ENCODE measurements at places on chromosomes 16 and 17.

- no peaks in the 10 kb centered on the region for H3K27me3 ChIP-seq
- no peak for ATAC-seq
- no peaks in the 10 kb centered on the region for H3K36me3 ChIP-seq
- no peak overlapping the region for H3K27ac ChIP-seq
Measured at GRCh38 chr16:78249832-78250231, 150.4 kb downstream of the WWOX start.

- H3K36me3 ChIP-seq, result no peaks in the 10 kb centered on the region
- no peaks in the 10 kb centered on the region for H3K4me1 ChIP-seq
- ATAC-seq, result no peak
- H3K4me3 ChIP-seq, result no peak overlapping the region
- H3K27ac ChIP-seq, result no peak overlapping the region
Measured at GRCh38 chr16:65106757-65107156, 15.1 kb downstream of the CDH11 start.

- no peaks in the 10 kb centered on the region for H3K27me3 ChIP-seq
- ATAC-seq, result no peak
- peaks cover 9% of the 10 kb centered on the region for H3K36me3 ChIP-seq
- H3K4me1 ChIP-seq, result peaks cover 67% of the 10 kb centered on the region
Measured at GRCh38 chr17:49738456-49739163, 25.3 kb downstream of the FAM117A start.

DNA sequence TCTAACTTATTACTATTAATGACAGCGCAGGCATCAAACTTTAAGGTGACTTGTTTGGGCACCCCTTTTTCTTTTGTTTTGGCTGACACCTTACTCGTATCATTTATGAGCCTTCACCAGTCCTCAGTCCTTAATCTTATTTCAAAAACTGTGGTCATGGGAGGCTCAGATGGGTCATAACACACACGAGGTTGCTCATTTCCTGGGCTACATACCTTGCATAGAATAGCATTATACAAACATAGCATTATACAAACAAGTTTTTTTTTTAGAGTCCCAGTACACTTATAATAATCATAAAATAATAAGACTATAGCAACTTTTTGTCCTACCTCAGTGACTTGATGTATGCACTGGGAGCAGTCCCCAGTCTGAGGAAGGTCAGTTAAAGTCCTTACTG, 11.2 kb upstream of the ACSF2 start:
- H3K27me3 ChIP-seq, result no peaks in the 10 kb centered on the region
- no peaks in the 10 kb centered on the region for H3K36me3 ChIP-seq
- no peak overlapping the region for H3K4me3 ChIP-seq
- no peak for ATAC-seq
- H3K4me1 ChIP-seq, result peaks cover 9% of the 10 kb centered on the region
- H3K27ac ChIP-seq, result no peak overlapping the region

DNA sequence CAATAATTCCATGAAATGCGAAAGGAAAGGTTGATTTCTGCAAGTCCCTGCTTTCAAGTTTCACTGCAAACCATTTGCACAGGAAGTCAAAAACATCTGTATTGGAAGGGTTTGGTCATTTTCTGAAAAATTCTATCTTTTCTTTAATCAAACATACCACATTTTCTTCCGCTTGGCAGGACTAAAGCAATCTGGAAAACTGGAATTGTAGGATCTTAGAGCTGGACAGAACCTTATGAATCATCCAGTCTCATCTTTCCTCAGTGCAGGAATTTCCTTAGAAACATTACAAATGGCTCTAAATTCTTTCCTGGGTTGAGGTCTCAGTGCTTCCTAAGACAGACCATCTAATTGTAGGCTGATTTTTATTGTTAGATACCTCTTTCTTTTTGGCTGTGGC, 111.5 kb upstream of the ELAC2 start:
- H3K27ac ChIP-seq, result no peak overlapping the region
- ATAC-seq, result no peak

- no peak overlapping the region for H3K27ac ChIP-seq
- peaks cover 6% of the 10 kb centered on the region for H3K36me3 ChIP-seq
- no peak overlapping the region for H3K4me3 ChIP-seq
- ATAC-seq, result no peak
Measured at GRCh38 chr17:66417300-66417719, 114.9 kb downstream of the PRKCA start.

- peak; percentile 28 for ATAC-seq
- H3K4me1 ChIP-seq, result peaks cover 5% of the 10 kb centered on the region
- no peaks in the 10 kb centered on the region for H3K36me3 ChIP-seq
- peak overlapping the region; percentile 92 for H3K27ac ChIP-seq
- no peaks in the 10 kb centered on the region for H3K27me3 ChIP-seq
Measured at GRCh38 chr17:42553866-42554249, 1.1 kb downstream of the HSD17B1 start.

DNA sequence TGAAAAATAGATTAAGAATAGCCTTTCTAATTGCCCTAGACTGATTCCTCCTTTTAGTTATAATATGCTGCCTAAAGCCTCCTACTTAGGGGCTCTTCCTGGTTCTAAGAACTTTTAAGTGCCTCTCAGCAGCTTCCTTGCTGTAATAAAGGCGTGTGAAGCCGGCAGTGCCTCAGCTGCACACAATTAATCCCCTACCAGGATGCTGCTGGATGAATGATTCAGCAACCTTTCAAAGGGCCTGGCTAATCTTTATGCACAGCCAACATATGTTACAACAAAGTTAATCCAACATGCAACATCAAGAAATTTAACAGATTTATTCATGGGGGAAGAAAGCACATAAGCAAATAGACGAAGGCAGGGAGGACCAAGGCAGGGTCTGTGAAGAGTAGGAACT, 145.2 kb downstream of the PMP22 start:
- no peak for ATAC-seq
- H3K36me3 ChIP-seq, result no peaks in the 10 kb centered on the region
- H3K4me3 ChIP-seq, result no peak overlapping the region
- no peaks in the 10 kb centered on the region for H3K4me1 ChIP-seq
- no peak overlapping the region for H3K27ac ChIP-seq

GRCh38 chr17:41492351-41492750, 2.6 kb upstream of the KRT36 start:
- no peaks in the 10 kb centered on the region for H3K27me3 ChIP-seq
- H3K27ac ChIP-seq, result peak overlapping the region; percentile 78
- H3K4me1 ChIP-seq, result peaks cover 7% of the 10 kb centered on the region
- no peaks in the 10 kb centered on the region for H3K36me3 ChIP-seq

DNA sequence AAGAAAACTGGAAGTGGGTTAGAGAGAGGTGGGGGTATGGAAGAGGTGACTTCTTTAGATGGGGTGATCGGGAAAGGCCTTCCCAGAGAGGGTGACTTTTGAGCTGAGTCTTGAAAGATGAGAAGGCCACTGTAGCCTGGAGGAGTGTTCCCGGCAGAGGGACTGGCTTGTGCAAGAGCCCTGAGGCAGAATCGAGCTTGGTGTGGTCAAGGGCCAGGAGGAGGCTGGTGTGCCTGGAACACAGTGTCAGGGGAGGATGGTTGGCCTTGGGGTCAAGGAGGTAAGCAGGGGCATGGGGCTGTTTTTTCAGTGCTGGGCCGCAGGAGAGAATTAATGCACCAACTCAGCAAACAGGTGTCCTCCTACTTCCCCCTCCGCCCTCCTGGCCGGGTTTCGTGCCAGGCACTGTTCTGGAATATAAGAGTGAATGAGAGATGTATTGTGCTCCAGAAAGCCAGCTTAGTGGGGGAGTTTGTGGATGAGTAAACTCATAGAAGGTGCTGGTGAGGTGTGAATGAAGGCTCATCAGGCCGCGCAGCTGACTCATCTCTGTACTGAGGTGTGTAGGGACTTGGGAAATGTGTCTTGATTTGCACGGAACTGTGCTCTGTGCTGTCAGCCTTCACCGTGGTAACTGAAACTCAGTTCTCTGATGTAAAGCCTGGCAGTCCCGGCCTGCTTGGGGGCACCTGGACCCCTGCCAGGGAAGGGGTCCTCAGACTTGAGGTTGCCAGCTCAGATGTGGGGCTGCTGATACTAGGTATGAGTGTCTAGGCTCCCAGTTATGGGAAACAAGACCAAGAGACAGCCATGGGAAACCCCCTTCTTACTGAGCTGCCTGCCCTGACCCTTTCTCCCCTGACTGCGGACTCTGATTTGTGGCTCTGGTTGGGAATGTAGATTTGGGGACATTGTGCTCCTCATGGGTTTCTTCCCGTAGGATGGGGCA, 15.3 kb downstream of the KSR1 start:
- peak; percentile 73 for ATAC-seq
- H3K36me3 ChIP-seq, result peaks cover 17% of the 10 kb centered on the region
- H3K4me3 ChIP-seq, result peak overlapping the region; percentile 75
- peak overlapping the region; percentile 95 for H3K27ac ChIP-seq
- H3K27me3 ChIP-seq, result no peaks in the 10 kb centered on the region

All from activated T-helper 17 cell treated with anti-CD3 and anti-CD28 coated beads, Interleukin-2, amount 50 U/mL, for 72 hours (primary cell).